Activated T-helper 17 cell treated with anti-CD3 and anti-CD28 coated beads, Interleukin-2, amount 50 U/mL, for 72 hours (primary cell): ENCODE measurements at places on chromosomes 2 and 18. TPM values are rescaled to one million over a fixed set of nuclear protein-coding genes. Genes with fewer than 3 reads are reported as not detected.

DNA sequence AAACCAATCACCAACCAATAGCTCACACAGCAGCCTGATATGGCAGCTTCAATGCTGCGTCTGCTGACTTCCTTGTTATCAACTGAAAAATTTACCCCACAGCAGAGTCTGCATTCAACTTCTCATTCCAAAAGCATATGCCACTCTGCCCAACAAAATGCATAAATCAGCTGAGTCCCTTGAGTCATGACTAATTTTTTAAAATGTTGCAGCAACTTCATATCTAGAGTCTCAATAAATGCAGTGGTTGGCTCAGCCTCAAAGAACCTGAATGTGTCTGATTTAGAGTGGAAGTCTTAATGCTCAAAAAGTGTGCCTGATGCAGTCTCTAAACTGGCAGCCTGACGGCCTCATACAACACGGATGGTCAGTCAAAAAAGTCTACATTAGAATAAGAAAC, 46.5 kb downstream of the FARSB start:
- ATAC-seq: no peak

DNA sequence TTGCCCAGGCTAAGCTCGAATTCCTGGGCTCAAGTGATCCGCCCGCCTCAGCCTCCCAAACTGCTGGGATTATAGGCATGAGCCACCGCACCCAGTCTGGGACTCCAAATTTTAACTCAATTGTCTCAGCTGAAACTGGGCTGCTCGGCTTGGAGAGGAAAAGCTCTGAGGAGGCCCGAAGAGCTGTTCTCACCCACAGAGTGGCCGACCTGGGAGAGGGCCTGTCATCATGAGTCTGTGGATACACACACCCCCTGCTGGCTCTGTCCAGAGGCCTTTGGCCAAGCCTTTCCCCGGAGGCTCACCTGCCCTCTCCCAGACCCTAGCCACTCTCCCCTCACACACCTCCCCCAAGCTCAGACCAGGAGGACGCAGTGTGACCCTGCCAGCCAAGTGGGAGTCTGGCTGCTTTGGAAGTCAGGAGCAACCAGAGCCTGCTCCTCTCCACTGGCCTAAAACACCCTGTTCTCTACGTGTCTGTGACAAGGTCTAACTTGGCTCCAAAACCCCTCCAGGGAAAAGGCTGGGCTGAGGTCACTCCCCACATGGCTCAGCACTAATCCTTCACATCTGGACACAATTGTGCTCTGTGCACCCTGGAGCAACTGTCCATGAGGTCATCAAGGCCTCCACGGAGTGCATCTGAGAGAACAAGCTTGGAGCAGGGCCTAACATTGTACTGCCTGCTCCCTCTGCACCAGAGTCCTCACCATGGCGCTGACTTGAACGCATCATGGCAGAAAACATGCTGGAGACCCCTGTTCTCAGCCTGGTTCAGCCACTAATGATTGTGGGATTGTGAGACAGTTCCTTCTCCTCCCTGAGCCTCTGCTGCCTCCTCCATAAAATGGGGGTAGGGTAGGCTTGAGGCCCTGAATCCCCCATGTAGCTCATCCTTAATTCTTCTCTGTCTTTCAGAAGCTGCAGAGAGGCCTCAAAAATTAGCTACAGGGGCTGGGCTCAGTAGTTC, 49.9 kb upstream of the RAB6C start:
- no peak for ATAC-seq

The KCNK3 gene
- total RNA-seq: not detected

GRCh38 chr2:48415836-48416515, 114.0 kb upstream of the STON1 start:
- no peak for ATAC-seq

DNA sequence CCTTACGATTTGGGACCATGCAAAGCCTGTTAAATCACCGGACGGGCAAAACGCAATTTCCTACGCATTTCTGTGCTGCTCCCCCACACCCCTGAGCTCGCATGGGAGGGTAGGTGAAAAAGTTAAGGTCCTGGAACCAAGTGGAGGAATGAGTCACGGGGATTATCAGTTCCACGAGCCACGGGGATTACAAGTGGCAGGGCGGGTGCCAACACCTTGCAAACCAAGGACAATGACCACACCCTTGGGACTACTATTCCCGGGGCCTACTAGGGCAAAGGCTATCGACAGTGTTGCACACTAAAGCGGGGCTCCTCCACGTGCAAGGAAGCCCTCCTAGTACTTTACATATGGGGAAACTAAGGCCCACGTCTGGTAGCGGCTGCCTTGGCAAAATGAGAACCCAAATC, 447 bp downstream of the RETSAT start:
- ATAC-seq: peak; percentile 35

DNA sequence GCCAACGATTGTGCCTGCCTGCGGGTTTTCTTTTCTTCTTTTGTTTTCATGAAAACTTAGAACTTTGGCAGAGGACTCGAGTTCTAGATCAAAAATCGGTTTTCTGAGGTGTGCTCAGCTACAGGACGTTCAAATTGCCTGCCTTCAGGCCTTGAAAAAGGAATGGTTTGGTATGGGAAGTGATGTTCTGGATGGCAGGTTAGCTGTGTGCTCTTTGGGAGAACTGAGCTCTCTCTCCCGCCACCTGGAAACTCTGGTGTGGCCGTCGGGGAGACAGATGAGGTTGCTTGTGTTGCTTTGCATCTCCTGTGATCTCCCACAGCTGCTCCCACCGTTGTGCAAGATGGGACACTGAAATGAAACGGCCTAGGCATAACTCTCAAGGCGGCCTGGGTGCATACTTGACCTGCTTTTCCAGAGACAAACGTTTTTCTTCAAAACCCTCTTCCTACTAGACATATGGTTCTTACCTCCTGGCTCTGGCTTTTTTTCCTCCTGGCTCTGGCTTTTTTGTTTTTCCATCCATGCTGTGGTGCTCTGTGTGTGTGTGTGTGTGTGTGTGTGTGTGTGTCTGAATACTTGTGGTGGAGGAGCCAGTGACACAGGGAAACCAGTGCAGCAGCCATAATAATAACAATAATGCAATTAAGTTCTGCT, 2.0 kb downstream of the FMNL2 start:
- no peak for ATAC-seq

The ZNF892 gene
- 3.5 TPM for total RNA-seq

The CYP27C1 gene
- total RNA-seq: not detected

The FAM237A gene
- total RNA-seq: not detected

GRCh38 chr2:212672186-212672585, 133.6 kb upstream of the ERBB4 start:
- no peak for ATAC-seq

The DPP10 gene
- total RNA-seq: not detected

DNA sequence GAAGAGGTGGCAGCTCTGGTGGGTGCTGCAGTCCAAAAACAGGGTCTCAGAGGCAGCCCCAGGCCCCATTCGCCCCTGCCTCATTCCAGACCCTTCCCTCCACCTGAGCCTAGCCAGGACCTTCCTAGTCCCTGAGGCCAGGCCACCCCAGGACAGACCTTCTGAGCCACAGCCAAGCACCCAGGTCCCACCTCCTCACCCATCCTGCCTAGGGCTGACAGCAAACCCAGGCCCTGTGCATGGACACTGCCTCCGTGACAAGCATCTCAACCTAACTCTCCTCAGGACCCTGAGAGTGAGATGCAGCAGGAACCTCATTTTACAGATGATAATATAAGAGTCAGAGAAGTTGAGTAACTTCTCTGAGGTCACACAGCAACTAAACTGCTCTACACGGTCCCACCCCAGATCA, 15.5 kb downstream of the ADRA2B start:
- no peak for ATAC-seq

The C2orf81 gene
- total RNA-seq: 9.7 TPM

The ANKRD62 gene
- total RNA-seq: not detected

- ATAC-seq: no peak
Observed at GRCh38 chr2:168450171-168450570, 5.9 kb upstream of the CERS6 start.

The PCARE gene
- not detected for total RNA-seq

DNA sequence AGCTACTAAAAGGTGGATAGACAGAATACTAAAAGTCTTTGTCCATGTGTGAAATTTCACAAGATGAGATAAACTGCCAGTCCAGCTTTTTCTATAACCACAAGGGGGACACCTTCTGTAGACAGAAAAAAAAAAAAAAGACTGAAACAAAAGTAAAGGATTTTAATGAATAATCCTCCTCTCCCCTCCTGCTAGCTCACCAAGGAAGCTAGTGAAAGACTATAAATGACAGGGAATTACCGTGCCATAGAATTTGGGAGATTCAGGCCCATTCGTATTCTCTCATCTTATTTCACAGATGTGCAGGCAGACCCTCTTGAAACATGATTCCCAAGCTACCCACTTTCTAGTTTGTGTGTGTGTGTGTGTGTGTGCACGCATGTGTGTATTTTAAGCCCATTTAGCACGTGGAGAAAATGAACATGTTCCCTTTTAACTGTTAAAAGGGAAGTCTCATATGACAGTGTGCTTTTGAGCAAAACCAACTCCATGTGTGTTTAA, 36.3 kb upstream of the SLC8A1 start:
- no peak for ATAC-seq

The CRYBA2 gene
- total RNA-seq: not detected

The IL1RL1 gene
- 0.24 TPM for total RNA-seq

- peak; percentile 1 for ATAC-seq
Observed at GRCh38 chr2:68769586-68770270, 35.1 kb downstream of the ARHGAP25 start.

DNA sequence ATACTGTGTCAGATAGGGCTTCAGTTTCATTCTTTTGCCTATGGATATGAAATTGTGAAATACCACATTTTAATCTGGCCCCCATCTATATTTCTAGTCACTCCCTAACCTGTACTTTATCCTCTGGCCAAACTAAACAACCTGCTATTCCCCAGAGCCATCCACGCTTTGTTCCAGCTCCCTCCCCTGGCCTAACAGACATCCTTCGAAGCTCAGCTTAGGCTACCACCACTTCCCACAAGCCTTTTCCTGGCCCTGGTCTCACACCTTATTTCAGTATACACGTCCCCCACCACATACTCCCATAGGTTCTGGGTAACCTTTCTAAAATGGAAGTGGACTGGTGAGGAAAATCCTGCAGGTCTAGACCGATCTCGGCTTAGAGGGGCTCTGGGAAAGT, 55.4 kb downstream of the MAP4K3 start:
- ATAC-seq: no peak

- ATAC-seq: no peak
Observed at GRCh38 chr2:66803726-66804125, 368.8 kb downstream of the MEIS1 start.

The CPO gene
- total RNA-seq: not detected

The MC2R gene
- total RNA-seq: not detected

The CRYGD gene
- total RNA-seq: not detected

DNA sequence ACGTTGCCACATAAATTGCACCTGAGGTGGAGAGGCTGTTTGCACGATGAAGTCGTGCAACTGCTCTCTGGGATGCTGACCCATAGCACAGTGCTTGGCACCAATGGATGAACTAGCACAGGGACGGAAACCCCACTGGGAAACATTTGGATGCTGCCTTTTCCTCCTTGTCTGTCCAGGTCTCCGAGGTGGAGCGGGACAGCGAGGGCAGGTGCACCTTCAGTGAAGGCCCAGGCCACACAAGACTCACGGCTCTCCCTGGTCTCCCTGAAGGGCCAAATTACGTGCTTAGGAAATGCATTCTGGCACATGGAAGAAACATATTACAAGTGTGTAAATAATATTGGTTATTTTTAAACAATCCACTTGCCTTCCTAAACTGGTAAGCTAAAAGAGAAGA, 70.3 kb downstream of the TPO start:
- ATAC-seq: no peak

DNA sequence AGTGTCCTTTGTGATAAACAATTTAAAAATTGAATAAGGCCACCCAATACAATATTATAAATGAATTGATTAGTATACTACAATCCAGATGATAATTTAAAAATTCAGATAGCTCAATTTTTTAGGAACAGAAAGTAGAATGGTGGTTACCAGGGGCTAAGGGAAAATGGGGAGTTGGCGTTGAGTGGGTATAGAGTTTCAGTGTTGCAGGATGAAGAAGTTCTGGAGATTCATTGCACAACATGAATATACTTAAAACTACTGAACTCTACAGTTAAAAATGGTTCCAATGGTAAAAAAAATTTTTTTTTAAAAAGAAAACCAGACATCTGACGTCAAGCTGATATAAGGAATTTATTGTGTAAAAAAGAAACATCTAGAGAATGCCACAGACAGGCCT, 20.9 kb downstream of the SLC39A6 start:
- ATAC-seq: no peak

The NAGK gene
- 55.4 TPM for total RNA-seq

GRCh38 chr2:62933398-62933917, 117.2 kb upstream of the OTX1 start:
- ATAC-seq: no peak

The NT5DC4 gene
- not detected for total RNA-seq

GRCh38 chr2:106165029-106165428, 29.1 kb downstream of the UXS1 start:
- no peak for ATAC-seq

The SCN9A gene
- total RNA-seq: not detected

DNA sequence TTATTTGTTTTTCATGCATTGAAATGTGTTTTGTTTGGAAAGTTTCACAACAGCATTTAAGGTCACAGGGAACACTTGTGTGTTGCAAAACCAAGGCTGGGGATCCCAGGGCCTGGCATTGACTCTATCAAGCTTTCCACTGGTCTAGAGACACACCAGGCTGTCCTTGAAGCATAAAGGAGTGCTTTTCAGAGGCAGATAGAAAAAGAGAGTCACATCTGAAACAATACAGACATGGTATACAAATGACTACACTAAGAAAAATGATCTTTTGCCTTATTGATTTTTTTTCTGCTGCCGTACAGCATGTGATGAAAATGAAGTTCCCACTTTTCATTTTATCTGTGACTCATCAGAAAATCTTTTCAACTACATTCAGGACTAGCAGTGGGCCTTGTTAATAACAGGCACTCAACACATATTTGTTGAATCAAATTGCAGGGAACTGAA, 61.9 kb upstream of the ZCCHC2 start:
- no peak for ATAC-seq

- ATAC-seq: no peak
Observed at GRCh38 chr18:58753976-58754375, 82.7 kb downstream of the MALT1 start.

DNA sequence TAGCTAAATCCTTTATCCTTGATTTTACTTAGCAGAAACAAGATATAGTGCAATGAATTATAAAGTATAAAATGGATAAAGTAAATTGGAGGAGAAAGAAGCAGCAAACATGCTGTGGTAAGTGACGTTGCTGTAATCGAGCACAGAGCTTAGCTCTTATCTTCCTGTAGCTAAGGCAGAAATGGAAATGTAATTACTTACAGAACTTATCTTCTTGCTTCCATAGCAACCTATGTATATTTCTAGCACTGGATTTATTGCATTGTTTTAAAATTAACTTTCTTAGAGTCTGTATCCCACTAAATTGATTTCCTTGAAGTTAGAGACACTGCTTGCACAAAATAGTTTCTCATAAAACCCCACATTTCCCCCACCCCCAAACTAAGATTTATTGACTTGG, 130.6 kb upstream of the MC4R start:
- ATAC-seq: no peak

DNA sequence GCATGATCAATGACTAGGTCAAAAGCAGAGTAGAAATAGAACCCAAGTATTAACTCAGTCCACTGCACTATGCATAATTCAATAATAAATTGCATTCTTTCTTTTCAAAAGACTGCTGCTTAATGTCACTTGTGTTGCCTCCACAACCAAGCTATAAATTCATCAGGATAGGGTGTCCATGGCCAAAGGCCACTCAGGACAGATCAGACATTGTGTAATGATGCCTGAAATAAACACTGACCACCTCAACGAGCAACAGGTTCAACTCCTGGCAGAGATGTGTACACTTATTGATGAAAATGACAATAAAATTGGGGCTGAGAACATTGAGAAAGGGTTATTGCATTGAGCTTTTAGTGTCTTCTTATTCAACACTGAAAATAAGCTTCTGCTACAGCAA, 194.5 kb upstream of the SPOPL start:
- ATAC-seq: no peak
